ENCODE measurements at places on chromosomes 7 and 10. TPM values are rescaled to one million over a fixed set of nuclear protein-coding genes. Genes with fewer than 3 reads are reported as not detected.

The HOGA1 gene
- total RNA-seq, result 1.5 TPM

The PLEKHS1 gene
- total RNA-seq, result not detected

The MMD2 gene
- total RNA-seq, result not detected

The EBLN1 gene
- not detected for total RNA-seq

The BAIAP2L1 gene
- total RNA-seq, result 5.3 TPM

The SLC37A3 gene
- total RNA-seq, result 53.5 TPM

The FKBP6 gene
- total RNA-seq, result not detected
